ENCODE measurements at places on chromosomes 3 and 15.

- peaks cover 6% of the 10 kb centered on the region for H3K4me1 ChIP-seq
- no peaks in the 10 kb centered on the region for H3K36me3 ChIP-seq
- no peak for DNase-seq
- H3K4me3 ChIP-seq = no peak overlapping the region
Measured at GRCh38 chr3:23487015-23487414, 283.9 kb downstream of the UBE2E2 start.

DNA sequence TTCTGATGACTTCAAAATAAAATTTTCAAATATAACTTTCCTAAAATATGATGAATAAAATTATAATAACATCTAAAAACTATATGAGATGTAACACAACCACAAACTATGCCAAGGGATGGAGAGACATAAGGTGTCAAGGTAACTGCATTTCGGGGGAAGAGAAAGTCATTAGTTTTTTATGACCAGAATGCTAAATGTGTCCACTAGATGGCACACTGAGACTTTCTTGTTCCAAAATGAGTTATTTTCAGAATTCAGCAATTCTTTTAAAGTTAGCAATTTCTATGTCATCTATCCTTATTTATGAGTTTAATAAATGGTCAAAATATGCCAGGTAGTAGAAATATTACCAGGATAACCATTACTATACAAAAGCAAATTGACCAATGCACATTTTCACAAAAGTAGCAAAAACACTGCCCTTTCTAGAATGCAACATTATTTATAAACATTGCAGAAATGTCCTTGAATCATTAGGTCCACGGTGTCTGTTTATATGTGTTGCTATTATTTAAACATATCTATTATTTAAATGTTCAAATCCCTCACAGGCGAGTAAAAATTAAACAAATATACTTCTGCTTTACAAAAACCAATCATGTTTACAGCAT lies 374.2 kb downstream of the PLCL2 start:
- H3K36me3 ChIP-seq = no peaks in the 10 kb centered on the region
- no peak overlapping the region for H3K4me3 ChIP-seq
- no peaks in the 10 kb centered on the region for H3K27me3 ChIP-seq
- H3K4me1 ChIP-seq = no peaks in the 10 kb centered on the region

- H3K27ac ChIP-seq = no peak overlapping the region
- H3K4me1 ChIP-seq = no peaks in the 10 kb centered on the region
- no peaks in the 10 kb centered on the region for H3K27me3 ChIP-seq
- H3K36me3 ChIP-seq = no peaks in the 10 kb centered on the region
- DNase-seq = no peak
Measured at GRCh38 chr15:31260646-31261265, 65.9 kb upstream of the KLF13 start.

GRCh38 chr3:125325746-125326145 lies 49.4 kb downstream of the ZNF148 start:
- H3K27ac ChIP-seq = no peak overlapping the region
- no peak for DNase-seq

GRCh38 chr3:103918336-103918735 lies 1448.4 kb upstream of the ALCAM start:
- no peaks in the 10 kb centered on the region for H3K36me3 ChIP-seq
- no peak overlapping the region for H3K27ac ChIP-seq
- H3K4me1 ChIP-seq = no peaks in the 10 kb centered on the region
- DNase-seq = no peak
- no peaks in the 10 kb centered on the region for H3K27me3 ChIP-seq

- H3K27me3 ChIP-seq = no peaks in the 10 kb centered on the region
- DNase-seq = no peak
- no peak overlapping the region for H3K27ac ChIP-seq
- H3K36me3 ChIP-seq = no peaks in the 10 kb centered on the region
Measured at GRCh38 chr15:55277116-55277564, 12.5 kb downstream of the RAB27A start.

- H3K27ac ChIP-seq = no peak overlapping the region
- H3K4me3 ChIP-seq = no peak overlapping the region
- H3K4me1 ChIP-seq = no peaks in the 10 kb centered on the region
- H3K36me3 ChIP-seq = peaks cover 7% of the 10 kb centered on the region
- no peak for DNase-seq
Measured at GRCh38 chr3:37981348-37981664, 9.3 kb upstream of the VILL start.

DNA sequence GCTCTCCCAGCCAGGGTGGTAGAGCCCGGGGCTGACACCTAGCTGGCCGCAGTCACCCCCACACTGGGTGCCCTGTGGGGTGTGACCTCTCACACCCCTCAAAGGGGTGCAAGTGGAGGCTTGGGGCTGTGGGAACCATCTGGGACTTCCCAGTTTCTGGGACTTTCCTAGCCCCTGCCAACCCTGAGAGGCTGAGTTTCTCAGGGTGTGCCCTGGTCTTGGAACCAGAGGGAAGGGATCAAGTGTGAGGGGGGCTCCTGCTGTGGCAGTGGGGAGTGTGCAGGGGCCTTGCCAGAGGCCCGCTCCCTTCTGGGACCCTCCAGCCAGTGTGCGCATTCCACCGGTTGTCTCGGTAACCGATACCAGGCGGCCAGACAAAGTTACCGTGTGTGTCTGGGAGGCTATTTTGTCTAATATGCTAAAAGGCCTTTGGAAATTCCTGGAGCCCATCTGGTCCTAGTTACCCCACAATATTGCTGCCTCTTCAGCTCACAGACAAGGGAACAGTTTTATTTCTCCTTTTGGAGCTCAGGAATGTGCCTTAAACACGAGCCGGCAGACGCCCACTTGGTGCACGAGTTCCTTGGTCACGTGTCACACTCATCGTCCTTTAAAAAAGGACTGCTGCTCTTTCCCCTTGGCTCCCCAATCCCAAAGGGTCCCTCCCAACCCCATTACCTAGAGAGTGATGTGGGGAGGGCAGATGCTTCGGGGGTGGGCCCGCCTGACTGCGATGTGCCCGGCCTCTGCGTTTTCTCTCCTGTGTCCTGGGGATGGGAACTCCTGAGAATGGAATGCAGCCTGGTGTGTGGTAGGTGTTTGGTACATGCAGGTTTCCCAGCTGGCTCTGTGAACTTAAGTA lies 33.2 kb downstream of the HDAC11 start:
- no peaks in the 10 kb centered on the region for H3K36me3 ChIP-seq
- peaks cover 15% of the 10 kb centered on the region for H3K4me1 ChIP-seq
- no peak for DNase-seq
- no peak overlapping the region for H3K27ac ChIP-seq

- no peak for DNase-seq
- peaks cover 4% of the 10 kb centered on the region for H3K36me3 ChIP-seq
- H3K27me3 ChIP-seq = no peaks in the 10 kb centered on the region
Measured at GRCh38 chr15:101206176-101206591, 45.7 kb downstream of the CHSY1 start.

- H3K4me1 ChIP-seq = peaks cover 2% of the 10 kb centered on the region
- H3K36me3 ChIP-seq = no peaks in the 10 kb centered on the region
- DNase-seq = no peak
Measured at GRCh38 chr3:157043771-157044170, 116.2 kb downstream of the CCNL1 start.

DNA sequence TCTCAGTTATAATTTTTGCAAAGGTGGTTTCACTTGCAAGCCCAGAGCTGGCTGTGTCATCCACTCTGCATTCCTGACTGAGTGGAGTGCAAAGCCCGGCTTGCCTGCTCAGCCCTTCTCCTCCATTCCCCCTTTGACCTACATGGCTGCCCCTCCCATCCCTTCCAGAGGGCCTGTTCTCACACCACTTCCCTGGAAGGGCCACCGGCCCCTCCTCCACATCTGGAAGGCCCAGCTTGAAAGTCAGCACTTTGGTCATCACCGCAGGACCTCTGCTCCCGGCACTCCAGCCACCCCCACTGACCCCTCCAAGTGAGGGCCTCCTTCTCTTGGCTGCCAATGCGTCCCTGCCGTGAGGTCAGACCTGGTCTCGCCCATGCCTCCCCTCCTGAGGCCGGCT lies 74.1 kb upstream of the RNF7 start:
- H3K27me3 ChIP-seq = peaks cover 24% of the 10 kb centered on the region
- no peak overlapping the region for H3K4me3 ChIP-seq
- H3K27ac ChIP-seq = no peak overlapping the region

DNA sequence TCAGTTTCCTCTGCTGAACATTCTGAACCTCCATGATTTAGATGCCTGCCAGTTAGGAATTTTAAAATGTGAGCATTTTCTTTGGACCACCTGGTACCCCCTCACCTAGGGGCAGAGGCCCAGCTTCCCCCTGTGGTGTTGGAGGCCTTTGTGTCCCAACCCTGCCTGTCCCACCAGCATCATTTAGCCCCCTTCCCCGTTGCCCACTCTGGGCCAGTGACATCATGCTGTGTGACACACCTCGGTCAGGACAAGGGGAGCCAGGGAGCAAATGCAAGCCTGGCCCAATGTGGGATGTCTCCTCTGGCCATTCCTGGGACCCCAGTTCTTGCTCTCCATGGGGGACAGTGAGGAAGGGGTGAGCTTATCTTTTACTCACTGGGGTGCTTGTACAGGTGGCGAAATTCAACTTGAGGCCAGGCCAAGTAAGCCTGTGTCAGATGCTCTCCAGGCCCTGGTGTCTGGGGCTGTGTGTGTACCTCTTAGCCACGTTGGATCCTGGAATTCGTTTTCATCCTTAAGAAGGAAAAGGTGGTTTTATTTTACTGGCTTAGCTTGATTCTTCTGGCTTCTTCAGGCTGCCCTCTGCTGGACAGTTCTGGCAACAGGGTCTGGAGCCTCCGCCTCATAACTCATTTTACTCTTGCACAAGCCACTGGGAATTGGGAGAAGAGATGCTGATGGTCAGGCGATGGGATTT lies 49.7 kb upstream of the MYZAP start:
- H3K4me1 ChIP-seq = peaks cover 3% of the 10 kb centered on the region
- no peak overlapping the region for H3K4me3 ChIP-seq
- H3K27ac ChIP-seq = no peak overlapping the region
- H3K27me3 ChIP-seq = no peaks in the 10 kb centered on the region
- H3K36me3 ChIP-seq = no peaks in the 10 kb centered on the region
- DNase-seq = peak; percentile 57

GRCh38 chr3:155283092-155284056 lies 10.1 kb downstream of the STRIT1 start:
- no peak overlapping the region for H3K4me3 ChIP-seq
- DNase-seq = no peak
- H3K4me1 ChIP-seq = no peaks in the 10 kb centered on the region
- H3K27ac ChIP-seq = no peak overlapping the region

DNA sequence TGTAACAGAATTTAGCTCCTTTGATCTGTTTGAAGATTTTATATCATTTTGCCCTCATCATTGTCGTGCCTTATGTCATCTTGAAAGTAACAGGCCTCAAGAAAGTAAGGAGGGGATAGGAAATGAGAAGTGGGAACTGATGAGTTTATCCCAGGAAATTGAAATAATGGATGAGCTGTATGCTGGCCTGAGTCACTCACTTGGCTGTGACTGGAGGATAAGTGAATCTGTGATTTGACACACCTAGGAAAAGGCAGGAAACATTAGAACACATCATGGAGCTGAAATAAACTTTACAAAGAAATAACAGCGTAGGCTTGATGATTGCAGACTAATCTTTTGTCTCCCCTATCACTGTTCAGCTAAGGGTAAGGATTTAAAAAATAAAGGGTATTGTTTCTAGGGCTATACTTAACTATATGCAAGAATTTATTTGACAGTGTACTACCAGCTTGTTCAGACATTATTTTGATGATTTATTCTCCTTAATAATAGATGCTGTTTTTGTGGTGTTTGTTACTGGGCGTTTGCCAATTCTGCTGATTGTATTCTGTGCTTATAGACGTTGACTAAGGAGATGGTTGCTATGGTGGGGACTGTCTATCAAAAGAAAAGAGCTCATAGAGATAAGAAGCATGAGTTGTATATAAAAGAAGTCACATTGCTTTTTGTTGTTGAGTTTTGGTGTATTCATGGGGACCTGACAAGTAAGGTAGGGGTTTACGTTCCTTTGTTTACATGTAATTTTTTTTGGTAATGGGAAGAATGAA lies 105.6 kb upstream of the ROPN1 start:
- DNase-seq = no peak
- no peak overlapping the region for H3K27ac ChIP-seq
- H3K4me3 ChIP-seq = no peak overlapping the region
- H3K4me1 ChIP-seq = peaks cover 7% of the 10 kb centered on the region
- H3K36me3 ChIP-seq = no peaks in the 10 kb centered on the region

- no peak for DNase-seq
- no peaks in the 10 kb centered on the region for H3K36me3 ChIP-seq
Measured at GRCh38 chr3:8784676-8785435, 15.4 kb upstream of the OXTR start.

DNA sequence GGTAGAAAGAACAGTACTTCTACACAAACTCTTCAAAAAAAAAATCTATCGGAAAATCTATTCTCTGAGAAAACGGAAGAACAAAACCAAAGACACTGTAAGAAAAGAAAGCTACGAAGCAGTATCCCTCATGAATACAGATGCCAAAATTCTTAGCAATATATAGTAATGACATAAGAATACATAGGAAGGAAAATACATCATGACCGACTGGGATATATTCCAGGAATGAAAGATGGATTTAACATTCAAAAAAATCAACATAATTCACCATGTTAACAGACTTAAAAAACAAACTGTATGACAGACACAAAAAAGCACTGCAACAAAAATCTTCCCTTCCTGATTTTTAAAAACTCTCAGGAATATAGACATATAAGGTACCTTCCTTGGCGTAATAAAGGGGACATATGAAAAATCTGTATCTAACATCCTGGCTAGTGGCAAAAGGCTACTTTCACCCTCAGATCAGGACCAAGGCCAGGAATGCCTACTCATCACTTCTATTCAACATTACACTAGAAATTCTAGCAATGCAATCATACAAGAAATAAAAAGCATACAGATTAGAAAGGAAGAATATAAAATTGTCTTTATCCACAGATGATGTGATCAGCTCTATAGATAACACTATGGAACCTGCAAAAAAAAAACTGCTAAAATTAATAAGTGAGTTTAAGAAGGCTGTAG lies 77.6 kb upstream of the XXYLT1 start:
- DNase-seq = no peak
- H3K27me3 ChIP-seq = no peaks in the 10 kb centered on the region
- H3K4me1 ChIP-seq = no peaks in the 10 kb centered on the region
- H3K27ac ChIP-seq = no peak overlapping the region
- H3K4me3 ChIP-seq = no peak overlapping the region

- H3K27me3 ChIP-seq = no peaks in the 10 kb centered on the region
- peak overlapping the region; percentile 95 for H3K4me3 ChIP-seq
- no peak overlapping the region for H3K27ac ChIP-seq
- H3K4me1 ChIP-seq = peaks cover 4% of the 10 kb centered on the region
- DNase-seq = no peak
Measured at GRCh38 chr3:197297002-197297401, 1.4 kb downstream of the DLG1 start.

DNA sequence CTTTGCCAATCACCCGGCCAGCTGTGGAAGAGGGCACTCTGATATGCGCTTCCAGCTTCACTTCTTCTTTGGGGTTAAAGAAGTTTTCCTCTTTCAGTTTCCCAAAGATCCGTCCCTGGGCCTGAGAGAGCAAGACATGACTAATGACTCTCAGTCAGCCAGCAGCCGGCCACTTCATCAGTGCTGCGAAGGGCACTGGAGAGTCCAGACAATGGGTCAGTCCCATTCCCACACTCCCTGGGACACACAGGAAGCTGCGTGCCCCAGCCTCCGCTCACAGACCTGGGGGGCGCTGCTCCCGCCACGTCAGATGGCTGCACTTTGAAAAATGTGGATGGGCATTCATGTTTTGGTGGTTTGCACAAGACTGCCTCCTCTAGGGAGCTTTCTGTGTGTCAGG lies 63.3 kb downstream of the SENP2 start:
- H3K36me3 ChIP-seq = peaks cover 58% of the 10 kb centered on the region
- H3K4me1 ChIP-seq = no peaks in the 10 kb centered on the region
- no peak for DNase-seq
- H3K27ac ChIP-seq = no peak overlapping the region
- H3K27me3 ChIP-seq = no peaks in the 10 kb centered on the region

GRCh38 chr3:34111361-34111760 lies 312.9 kb downstream of the PDCD6IP start:
- H3K27ac ChIP-seq = no peak overlapping the region
- H3K4me1 ChIP-seq = no peaks in the 10 kb centered on the region
- no peaks in the 10 kb centered on the region for H3K36me3 ChIP-seq
- no peak overlapping the region for H3K4me3 ChIP-seq
- no peaks in the 10 kb centered on the region for H3K27me3 ChIP-seq
